Heart right ventricle (tissue), 16 donors: ENCODE measurements at places on chromosomes 3 and 15. TPM values are rescaled to one million over a fixed set of nuclear protein-coding genes. Genes with fewer than 3 reads are reported as not detected.

Gene CPLX3
- total RNA-seq = 1.2 TPM

Gene ILDR1
- total RNA-seq = not detected

DNA sequence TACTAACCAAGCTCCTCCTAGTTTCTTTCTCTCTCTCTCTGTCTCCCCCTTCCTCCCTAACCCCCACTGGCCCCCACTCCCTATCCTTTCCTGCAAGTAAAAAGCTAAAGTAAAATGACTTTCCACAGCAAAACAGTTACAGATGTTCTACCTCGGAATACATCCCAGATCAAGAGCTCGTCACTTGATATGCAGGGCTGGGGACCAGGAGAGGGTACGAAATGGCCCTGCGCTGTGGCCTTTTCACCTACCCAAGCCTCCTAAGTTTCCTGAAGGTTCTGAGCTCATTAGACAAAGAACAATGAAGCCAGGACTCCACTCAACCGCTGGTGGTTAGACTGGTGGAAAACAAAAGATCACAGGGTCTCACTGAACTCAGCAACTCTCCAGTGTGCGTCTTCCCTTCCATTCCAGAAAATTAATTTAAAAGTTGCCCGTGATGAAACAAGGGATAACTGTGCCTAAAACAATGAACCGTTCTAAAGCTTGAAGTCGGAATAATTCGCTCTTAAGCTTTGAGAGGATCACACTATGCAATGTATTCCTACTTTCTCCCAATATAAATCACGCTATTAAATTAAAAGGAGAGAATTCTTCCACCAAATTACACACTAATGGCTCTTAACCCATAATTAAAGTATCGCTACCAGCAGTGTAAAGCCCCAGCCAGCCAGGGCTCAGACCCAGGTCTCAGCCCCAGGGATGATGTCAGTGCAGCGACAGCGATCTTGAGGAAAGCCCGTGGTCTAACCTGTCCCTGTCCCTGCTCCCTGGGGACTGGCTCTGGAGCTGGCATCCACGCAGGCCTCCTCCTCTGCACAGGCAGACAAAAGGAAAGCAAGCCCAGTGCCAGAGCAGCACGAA lies 5.0 kb downstream of the VGLL4 start:
- peak; percentile 34 for DNase-seq

DNA sequence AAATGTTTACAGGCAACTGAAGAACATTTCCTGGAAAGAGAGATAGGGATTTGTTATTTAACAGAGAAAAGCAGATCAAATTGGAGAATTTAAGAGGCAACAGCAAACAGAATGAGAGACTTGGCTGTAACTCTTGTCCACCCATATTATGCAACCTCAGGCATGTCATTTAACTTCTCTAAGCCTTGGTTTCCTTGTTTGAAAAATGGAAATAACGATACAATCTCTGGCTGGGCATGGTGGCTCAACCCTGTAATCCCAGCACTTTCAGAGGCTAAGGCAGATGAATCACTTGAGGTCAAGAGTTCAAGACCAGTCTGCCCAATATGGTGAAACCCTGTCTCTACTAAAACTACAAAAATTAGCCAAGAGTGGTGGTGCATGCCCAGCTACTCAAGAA lies 23.7 kb downstream of the ARRDC4 start:
- DNase-seq = no peak

Gene AHSG
- total RNA-seq = not detected

DNA sequence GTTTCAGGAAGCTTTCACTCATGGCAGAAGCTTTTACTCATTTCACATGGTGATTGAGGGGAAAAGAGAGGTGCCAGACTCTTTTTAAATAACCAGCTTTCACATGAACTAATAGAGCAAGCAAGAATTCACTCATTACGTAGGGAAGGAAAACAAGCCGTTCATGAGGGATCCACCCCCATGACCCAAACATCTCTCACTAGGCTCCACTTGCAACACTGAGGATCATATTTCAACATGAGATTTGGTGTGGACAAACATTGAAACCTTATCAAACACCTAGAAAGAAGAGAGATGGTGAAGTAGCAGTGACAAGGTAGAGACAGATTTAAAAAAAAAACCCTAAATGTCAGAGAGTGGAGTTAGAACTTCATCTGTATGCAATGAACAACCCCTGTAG lies 408.6 kb upstream of the PDZRN3 start:
- no peak for DNase-seq

DNA sequence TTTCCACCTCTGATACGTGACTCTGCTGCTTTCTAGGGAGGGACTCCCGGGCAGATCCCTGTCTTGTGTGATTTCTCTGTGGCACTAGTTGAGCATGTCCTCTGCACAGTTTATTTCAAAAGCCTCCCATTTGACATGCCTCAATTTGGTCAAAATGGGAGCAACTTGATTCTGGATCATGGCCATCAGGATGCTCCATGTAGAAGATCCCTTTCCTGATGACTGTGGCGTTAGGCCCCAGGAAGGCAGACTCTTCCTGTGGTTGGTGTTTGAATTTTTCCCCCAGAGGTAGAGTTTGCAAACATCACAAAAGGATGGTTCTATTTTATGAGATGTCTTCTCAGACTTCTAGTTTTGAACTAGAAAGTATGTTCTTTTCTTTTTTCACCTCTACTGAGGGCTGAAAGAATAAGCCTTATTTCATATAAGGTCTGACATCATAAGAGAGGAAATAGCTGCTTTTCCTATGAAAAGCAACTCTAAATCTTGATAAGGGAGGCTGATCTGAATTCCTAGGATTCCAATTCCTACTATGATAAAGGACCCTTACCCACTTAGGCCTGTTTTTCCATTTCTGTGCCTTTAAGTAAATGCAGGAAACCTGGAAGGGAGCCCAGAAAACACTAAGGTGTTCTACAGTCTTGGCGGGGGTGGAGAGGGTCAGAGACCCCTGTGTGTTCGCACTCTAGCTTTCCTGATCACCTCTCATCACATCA lies 243.8 kb upstream of the CHRM5 start:
- DNase-seq = no peak

DNA sequence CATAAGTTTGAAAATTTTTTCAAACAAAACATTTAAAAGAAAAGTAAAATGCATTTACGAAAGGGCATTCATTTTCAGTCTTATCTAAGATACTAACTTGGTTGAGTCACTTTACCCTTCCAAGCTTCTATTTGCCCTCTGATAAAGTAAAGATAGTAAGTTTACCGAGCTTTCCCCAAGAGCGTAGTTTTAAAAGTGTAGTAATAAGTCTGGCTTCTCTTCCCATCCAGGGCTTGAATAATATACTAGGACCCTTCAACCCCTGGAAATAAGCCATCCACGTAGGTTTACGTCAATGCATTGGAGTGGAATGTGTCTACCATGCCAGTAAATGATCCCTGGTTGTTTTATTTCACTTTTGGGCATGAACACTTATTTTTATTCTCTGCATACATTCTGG lies 608.3 kb downstream of the NTRK3 start:
- DNase-seq = no peak

DNA sequence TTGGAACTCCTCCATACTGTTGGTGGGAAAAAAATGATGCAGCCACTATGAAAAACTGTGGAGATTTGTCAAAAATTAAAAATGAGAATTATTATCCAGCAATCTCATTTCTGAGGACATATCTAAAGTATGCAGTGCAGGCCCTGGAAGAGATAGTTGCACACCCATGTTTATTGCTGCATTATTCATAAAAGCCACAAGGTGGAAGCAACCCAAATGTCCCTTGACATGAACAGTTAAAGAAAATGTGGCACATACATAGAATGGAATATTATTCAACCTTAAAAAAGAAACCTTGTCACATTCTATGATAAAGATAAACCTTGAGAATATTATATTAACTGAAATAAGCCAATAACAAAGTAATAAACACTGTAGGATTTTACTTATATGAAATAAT lies 80.9 kb upstream of the ARHGEF26 start:
- no peak for DNase-seq

GRCh38 chr3:109093561-109093960 lies 24.4 kb downstream of the MORC1 start:
- DNase-seq = no peak

DNA sequence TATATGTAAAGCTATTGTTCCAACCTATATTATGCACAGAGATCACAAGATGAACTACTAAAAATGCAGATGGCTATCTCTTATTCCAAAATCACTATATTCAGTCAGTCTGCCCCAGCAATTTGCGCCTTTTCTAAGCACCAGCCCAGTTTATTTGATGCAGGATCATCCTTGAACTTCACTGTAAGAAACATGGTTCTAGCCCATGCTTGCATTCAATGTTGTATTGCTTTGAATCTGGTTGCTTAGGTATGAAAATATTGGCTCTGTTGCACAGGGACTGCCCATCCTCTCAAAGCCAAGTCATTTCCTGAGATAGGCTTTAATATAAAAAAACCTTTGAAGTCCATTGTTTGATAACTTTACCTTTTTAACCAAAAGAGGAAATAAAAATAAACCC lies 170.5 kb upstream of the LRIG1 start:
- DNase-seq = no peak

DNA sequence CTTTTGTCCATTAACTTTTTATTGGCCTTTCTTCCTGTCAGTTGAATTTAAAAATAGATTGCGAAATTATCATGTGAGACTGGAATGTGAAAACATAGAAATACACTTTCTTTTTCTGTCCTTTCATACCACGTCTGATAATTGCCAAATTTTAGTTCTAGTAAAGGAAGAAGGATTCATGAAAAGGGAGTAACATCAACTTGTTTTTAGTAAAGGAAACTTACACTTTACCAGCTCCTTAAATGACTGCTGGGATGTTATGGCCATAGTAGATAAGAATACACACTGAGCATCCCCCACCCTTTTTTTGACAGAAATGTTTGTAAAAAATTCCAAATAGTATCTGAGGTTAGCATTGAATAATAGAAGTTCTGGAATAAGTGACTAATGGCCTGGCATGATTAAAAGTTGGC lies 137.9 kb downstream of the NEO1 start:
- no peak for DNase-seq

Gene BAHD1
- 12.3 TPM for total RNA-seq

GRCh38 chr15:99436542-99437314 lies 129.1 kb upstream of the MEF2A start:
- DNase-seq = no peak

GRCh38 chr3:139675327-139675726 lies 2.4 kb downstream of the NMNAT3 start:
- no peak for DNase-seq

Gene ASB14
- total RNA-seq = 7.8 TPM

DNA sequence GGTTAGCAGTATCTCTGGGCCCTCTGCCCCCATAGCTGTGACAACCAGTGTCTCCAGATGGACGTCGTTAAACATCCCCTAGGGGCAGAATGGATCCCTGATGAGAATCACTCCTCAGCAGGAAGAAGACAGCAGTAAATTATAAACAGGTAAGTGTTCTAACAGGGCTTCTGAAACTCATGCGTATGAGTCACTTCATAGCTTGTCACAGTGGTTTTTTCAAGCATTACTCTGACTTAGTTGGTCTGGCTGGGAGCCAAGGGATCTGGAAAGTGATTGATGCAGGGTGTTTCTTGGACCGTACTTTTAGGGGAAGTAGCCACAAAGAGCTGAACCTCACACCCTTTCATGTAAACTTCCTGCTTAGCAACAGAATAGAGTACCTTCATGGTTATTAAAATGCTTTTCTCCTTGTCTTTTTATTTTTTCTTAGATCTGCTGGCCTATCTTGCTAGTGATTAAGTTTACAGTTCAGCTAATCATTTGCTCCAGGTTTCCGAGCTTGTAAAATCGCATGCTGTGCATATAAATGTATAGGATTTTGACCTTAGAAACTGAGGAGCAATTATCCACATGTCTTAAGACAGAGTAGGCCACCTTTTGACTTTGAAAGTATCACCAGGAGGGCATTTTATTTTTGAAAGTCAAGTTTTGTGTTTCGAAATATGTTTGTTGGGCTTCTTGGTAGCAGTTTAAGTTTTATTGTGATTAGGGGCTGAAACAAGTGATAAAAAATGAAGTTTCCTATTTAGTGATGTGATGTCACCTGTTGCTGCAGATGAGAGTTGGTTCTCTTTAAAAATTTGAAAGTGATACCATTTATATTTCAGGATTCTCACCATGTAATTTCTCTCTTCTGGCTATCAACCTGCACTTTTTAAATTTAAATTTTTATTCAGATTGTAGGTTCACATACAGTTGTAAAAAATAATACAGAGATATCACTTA lies 333.9 kb downstream of the PTPRG start:
- DNase-seq = no peak

- DNase-seq = no peak
Observed at GRCh38 chr15:92667287-92667904, 11.8 kb upstream of the FAM174B start.

Gene TAGLN3
- not detected for total RNA-seq

DNA sequence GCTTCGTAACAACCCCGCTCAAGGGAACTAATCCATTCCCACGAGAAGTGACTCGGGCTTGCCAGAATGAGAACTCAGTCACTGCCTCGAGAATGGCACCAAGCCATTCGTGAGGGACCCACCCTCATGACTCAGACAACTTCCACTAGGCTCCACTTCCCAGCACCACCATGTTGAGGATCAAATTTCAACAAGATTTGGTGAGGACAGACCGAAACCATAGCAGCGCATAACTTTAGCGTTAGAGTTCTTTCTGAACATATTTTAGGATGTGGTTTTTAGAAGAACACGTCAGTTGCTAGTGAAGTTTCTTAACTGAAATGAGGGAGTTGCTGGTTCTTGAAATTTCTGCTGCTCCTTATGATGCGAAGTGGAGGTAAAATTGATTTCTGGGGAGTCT lies 13.5 kb downstream of the PTPRG start:
- no peak for DNase-seq

GRCh38 chr15:37061996-37062395 lies 38.4 kb downstream of the MEIS2 start:
- DNase-seq = no peak

DNA sequence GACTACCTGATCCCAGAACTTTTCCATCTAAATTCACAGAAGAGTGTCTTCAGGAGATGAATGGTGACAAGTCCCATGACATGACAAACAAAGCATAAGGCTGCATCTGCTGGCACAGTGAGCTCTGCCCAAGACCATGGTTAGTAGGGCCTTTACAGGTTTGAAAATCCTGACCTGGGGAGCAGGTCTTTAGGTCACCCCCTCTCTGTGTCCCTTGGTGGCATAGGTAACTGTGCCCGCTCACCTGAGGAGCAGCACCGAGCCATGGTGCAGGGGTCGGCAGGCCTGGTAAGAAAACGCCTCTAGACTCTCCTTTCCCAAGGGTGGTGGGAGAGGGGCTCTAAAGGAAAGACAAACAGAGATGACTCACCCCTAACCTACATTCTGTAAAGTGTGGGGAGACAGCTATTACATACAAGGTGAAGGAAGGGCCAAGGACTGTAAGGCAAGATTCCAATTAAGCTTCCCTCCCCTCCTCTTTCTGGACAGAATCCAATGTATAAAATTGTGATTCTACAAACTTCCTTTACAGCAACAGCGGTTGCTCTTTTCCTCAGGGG lies 74.0 kb downstream of the SATB1 start:
- DNase-seq = no peak

Gene SPINT1
- total RNA-seq = 0.24 TPM

Gene NPRL2
- 16.4 TPM for total RNA-seq

- no peak for DNase-seq
Observed at GRCh38 chr3:139309880-139310279, 33.9 kb upstream of the MRPS22 start.

DNA sequence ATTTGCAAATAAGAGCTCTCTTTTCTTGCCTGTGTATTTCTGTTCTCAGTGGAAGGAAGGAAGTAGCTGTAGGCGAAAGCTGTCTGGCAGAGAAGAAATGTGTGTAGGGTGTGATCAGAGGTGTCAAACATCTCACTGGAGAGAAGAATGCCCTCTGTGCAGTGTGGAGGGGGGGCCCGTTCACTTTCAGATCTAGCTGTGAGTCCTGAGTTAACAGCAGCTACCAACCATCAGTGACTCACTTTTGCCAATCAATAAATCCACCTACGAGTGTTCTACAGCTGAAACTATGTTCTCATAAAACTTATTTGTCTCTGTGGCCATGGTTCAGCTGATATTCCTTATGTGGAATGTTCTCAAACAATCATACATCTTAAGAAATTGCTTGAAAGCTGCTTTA lies 103.7 kb downstream of the FRMD4B start:
- DNase-seq = no peak
